ENCODE measurements at places on chromosomes 5 and 9. TPM values are rescaled to one million over a fixed set of nuclear protein-coding genes. Genes with fewer than 3 reads are reported as not detected.

GKAP1 gene
- total RNA-seq = 4.4 TPM

ANKDD1B gene
- total RNA-seq = not detected

DNAH5 gene
- 2.1 TPM for total RNA-seq

ENTREP1 gene
- total RNA-seq = 0.60 TPM

PRLR gene
- 0.02 TPM for total RNA-seq

PCDHB9 gene
- total RNA-seq = 0.26 TPM

LMX1B gene
- 0.77 TPM for total RNA-seq

PPIC gene
- total RNA-seq = 17.9 TPM

CNTLN gene
- total RNA-seq = 6.0 TPM

CMYA5 gene
- total RNA-seq = 0.13 TPM

N4BP3 gene
- 1.1 TPM for total RNA-seq

MLLT3 gene
- total RNA-seq = 17.7 TPM

TYRP1 gene
- not detected for total RNA-seq

BTNL3 gene
- not detected for total RNA-seq

CYLC2 gene
- not detected for total RNA-seq

DRD1 gene
- total RNA-seq = 0.08 TPM

SAXO1 gene
- not detected for total RNA-seq

SLC34A3 gene
- total RNA-seq = 0.28 TPM

CCL19 gene
- total RNA-seq = not detected

KCNV2 gene
- not detected for total RNA-seq

COMMD10 gene
- 36.4 TPM for total RNA-seq

ADGRD2 gene
- total RNA-seq = not detected
